Erythroblast (primary cell): ENCODE measurements at places on chromosomes 3 and 15.

GRCh38 chr3:41740374-41740886 lies 221.5 kb downstream of the ULK4 start:
- DNase-seq = no peak

GRCh38 chr3:169173231-169173630 lies 490.3 kb downstream of the MECOM start:
- DNase-seq = no peak

DNA sequence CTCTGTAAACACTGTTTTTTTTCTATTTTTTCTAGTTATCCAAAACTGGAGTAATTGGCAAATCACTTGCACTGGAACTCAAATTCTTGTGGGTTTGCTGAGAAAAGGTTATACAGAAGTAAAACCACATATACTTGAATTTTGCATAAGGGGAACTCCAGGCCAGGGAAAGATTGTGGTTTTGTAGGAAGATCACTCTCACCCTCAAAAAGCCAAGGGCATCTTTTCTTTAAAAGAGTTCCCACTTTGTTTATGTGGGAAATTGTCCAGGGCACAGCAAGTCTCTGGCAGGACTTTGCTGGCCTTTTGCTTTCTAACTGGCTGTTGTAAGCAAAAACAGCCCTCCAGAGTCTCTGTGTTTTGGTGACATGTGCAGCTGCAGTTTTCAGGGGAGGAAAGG lies 340.3 kb upstream of the RBMS3 start:
- DNase-seq = no peak

DNA sequence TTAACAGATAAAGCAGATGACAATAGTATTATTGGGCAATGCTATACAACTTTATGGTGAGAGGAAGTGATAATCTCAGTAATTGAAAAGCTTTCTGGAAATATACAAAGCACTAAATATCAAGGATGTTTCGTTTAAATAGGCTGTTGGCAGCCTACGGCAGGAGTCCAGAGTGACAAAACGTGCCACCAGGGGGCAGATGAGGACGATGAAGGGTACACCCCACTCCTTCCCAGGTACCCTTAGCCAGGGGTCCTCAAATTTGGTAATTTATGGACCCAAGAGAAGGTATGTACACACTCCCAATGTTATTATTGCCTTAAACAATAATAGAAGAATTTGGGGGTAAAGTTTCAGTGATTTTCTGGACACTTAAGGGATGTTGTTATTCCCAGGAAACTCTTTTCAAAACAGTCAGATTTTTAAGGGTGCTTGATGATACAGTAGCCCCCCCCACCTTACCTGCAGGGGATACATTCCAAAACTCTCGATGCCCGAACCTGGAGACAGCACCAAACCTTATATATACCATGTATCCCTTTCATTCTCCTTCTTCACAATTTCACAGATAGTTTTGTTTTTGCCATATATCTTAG lies 1.4 kb upstream of the MAGEL2 start:
- no peak for DNase-seq

DNA sequence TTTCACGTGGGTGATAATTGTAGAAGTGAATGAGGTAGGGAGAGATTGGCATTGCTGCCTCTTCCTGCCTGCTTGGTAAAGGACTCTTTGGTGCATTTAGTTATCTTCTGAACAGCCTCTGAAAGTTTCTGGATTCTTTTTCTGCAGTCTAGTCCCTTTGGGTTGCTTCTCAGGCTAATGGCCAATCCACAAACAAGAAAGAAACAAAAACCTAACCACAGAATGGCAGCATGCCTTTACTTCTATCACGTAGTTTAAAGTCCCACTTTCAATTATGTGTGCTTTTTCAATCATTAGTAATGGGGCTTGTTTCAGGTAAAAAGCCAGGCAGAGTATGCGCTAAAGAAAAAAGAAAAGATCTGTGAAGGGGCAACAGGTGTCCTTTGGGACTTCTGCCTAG lies 7.4 kb downstream of the FGF12 start:
- no peak for DNase-seq

GRCh38 chr3:101009386-101009785 lies 16.2 kb upstream of the ABI3BP start:
- peak; percentile 73 for DNase-seq

GRCh38 chr3:120622870-120623726 lies 27.0 kb downstream of the NDUFB4 start:
- peak; percentile 68 for DNase-seq

- no peak for DNase-seq
Measured at GRCh38 chr3:179969525-179969924, 67.2 kb downstream of the PEX5L start.

GRCh38 chr15:33243869-33244268 lies 49.4 kb upstream of the FMN1 start:
- no peak for DNase-seq

GRCh38 chr3:42804831-42805132 lies 492 bp upstream of the HIGD1A start:
- no peak for DNase-seq

DNA sequence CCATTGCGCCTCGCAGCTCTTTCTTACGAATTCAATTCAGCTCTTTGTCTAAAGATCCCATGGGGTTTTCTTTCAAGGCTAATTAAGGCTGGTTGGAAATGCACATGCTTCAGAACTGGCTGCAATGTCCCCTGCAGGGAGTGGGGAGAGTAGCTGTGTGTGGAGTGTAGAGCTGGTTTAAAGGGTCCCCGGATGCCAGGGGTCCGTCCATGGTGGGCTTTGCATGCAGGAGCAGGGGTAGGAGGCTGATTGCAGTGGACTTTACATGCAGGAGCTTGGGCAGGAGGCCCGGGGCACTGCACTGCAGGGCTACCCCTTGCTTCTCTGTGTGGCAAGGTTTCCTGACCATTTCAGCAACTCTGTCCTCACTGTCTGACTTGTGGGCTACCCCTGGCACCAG lies 261.6 kb upstream of the LYSMD4 start:
- no peak for DNase-seq

GRCh38 chr15:65917407-65917756 lies 48.1 kb downstream of the RAB11A start:
- no peak for DNase-seq

- no peak for DNase-seq
Measured at GRCh38 chr15:85707519-85708338, 87.0 kb downstream of the KLHL25 start.

GRCh38 chr3:79884354-79884753 lies 116.6 kb upstream of the ROBO1 start:
- no peak for DNase-seq

GRCh38 chr3:180382638-180383180 lies 219.3 kb upstream of the TTC14 start:
- DNase-seq = no peak

GRCh38 chr3:45513041-45513440 lies 81.5 kb upstream of the LIMD1 start:
- DNase-seq = no peak

DNA sequence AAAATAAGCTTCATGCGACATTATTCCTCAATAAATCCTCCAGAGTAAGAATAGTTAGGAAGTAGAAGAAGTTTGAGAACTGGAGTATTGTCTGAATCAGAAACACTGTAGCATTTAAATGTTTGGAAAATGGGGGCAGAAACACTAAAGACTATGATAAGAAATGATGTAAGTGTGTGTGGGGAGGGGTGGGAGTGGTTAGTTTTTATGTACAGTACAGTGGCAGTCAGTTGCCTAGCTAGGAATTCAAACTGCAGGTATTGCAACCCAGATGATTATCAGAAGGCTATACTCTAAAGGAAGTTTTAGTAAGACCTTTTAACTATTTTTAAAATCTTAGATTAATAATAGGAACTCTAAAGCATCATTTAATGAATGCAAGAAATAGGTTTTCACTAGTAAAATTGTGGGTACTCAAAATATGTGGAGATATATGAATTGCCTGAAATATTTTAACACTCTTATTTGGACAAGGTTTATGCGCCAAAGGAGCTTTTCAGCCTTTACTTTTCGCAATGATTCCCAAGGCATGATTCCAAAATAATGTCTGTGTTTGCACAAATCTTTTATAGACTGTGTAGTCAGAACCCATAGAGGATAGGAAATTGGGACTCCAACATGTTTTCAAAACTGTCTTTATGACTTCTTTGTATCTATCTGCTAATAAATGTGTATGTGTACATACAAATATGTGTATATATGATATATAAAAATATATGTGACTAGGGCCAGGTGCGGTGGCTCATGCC lies 8.0 kb upstream of the CCDC50 start:
- DNase-seq = no peak

GRCh38 chr3:115808816-115809215 lies 185.5 kb downstream of the GAP43 start:
- DNase-seq = no peak

DNA sequence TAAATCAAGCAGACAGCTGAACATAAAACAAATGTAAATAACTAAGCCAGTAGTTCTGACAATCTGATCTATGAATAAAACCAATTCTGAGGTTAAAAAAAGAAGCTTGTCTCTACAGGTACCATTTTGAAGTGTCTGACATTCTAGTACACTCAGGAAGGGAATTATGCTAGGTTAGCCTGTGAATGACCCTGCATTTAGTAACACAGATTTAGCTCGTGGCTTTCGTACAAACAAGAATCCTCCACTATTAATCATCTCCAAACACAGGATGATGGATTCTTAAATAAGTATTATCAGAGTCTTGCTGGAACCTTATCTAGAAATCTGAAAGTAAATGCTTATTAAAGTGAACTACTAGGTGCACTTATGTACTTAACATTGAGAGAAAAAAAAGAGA lies 1120.1 kb downstream of the ROBO1 start:
- DNase-seq = peak; percentile 2

- no peak for DNase-seq
Measured at GRCh38 chr15:90131848-90132247, 29.6 kb upstream of the IDH2 start.

DNA sequence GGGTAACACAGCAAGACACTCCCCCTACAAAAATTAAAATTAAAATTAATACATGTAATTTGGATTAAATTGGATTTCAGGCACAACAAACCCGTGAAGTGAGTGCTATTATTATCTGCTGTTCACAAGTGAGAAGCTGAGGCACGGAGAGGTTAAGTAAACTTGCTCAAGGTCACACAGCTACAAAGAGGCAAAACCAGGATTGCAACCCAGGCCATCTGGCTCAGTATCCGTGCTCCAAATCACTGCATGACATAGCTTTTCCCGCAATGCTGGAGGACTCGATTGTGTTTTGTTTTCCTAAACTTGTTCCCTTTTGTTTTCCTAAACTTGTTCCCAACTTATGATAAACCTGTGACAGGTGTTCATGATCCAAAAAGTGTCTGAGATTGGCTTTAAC lies 19.9 kb upstream of the C15orf39 start:
- DNase-seq = no peak

DNA sequence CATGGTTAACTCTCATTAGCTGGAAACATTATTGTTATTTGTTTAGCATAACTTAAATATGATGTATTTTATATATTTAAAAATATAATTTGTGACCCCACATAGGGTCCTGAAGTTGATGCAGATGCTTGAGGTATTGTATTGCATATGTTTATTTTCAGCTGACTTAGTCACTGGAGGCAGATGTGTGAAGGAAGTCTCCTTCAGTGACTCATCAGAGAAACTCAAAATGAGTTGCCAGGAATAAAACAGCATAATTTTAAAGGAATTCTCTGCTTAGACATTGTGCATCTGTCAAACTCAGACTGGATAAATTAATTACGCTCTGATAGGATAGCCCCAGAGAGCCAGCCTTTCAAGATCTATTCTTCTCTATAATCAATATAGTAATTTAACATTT lies 7.9 kb upstream of the OR4F6 start:
- DNase-seq = no peak

DNA sequence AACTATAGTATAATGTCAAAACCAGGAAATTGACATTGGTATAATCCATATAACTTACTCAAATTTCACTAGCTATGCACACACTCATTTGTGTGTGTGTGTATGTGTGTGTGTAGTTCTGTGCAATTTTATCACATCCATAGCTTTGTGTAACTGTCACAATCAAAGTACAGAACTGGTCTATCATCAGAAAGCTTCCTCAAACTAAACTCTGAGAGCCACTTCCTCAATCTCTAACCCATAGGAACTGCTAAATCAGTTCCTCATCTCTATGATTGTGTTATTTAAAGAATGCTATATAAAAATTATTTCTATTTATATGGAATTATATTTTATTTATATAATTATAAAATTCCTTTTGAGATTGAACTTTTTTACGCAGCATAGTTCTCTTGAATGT lies 18.1 kb downstream of the LNP1 start:
- DNase-seq = no peak

- DNase-seq = no peak
Measured at GRCh38 chr3:89494734-89495133, 387.3 kb downstream of the EPHA3 start.

DNA sequence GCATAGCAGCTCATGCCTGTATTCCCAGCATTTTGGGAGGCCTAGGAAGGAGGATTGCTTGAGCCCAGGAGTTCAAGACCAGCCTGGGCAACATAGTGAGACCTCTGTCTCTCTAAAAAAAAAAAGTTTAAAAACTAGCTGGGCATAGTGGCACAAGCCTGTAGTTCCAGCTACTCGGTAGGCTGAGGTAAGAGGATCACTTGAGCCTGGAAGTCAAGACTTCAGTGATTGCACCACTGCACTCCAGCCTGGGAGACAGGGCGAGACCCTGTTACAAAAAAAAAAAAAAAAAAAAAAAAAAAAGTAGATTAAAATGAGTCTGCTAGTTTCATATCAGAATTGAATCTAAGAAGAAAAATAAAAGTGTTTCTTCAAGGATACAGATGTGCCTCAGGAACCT lies 32.4 kb upstream of the ANPEP start:
- no peak for DNase-seq

- no peak for DNase-seq
Measured at GRCh38 chr3:141047168-141047567, 4.0 kb upstream of the SPSB4 start.

- no peak for DNase-seq
Measured at GRCh38 chr3:11226042-11226370, 46.2 kb upstream of the ATG7 start.

DNA sequence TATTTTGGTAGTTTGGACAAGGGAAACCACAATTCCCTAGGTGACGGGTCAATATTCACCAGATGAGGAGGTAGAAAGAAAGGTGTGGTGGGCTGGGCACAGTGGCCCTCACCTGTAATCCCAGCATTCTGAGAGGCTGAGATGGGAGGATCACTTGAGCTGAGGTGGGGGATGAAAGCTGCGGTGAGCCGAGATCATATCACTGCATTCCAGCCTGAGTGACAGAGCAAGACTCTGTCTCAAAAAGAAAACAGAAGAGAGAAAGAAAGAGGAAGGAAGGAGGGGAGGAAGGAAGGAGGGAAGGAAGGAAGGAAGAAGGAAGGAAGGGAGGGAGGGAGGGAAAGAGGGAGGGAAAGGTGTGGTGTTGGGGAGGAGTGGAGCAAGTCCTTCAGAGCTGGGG lies 56.1 kb upstream of the RNF7 start:
- DNase-seq = no peak

DNA sequence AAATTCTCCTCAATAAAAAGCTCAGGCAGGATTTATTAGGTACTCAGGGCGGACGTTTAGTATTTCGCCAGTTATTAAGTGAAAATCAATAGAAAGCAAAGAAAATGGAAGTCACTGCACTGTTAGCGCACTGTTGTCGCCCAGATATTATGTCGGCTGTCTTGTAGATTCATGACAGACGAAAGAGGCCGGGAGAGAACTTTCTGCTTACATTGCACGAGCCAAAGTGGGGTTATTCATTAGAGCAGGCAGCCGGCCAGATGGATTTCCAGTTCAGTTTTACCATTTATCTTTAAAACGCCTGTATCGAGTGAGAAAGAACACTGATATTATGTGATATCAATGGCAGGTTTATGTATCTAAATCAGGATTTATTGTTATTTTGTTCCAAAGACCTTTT lies 866.0 kb upstream of the NR2F2 start:
- DNase-seq = no peak
